ENCODE measurements at places on chromosomes 7 and 10.
A peak's percentile ranks its signal among the peaks of the same experiment; 100 is the strongest.

DNA sequence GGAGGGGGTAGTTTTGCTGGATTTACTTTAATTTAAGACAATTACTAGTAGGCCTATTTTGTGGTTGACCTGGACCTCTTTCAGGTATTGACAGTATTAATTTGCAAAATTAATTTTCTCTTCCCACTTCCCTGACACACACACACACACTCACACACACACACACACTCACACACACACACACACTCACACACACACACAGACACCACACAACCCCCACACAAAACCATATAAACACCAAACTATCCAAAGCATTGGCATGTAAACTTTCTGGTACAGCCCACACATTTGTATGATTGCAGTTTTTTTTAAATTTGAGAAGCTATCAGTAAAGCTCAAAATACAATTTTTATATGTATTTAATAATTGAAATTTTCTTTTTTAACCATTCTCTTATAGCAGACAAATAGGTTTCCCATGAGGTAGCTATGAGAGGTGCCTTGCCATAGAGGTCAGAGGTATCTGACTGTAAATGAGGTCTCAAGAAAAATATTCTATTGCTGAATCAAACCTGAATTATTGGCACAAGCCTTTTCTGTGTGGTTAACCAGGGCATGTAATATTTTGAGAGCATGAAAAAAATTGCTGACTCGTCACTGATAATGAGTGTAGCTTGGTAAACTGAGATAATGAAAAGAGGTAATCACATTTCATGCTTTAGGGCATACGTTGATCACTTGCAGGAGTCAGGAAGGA is 306.5 kb downstream of the GATA3 start:
- DNase-seq, result no peak

DNA sequence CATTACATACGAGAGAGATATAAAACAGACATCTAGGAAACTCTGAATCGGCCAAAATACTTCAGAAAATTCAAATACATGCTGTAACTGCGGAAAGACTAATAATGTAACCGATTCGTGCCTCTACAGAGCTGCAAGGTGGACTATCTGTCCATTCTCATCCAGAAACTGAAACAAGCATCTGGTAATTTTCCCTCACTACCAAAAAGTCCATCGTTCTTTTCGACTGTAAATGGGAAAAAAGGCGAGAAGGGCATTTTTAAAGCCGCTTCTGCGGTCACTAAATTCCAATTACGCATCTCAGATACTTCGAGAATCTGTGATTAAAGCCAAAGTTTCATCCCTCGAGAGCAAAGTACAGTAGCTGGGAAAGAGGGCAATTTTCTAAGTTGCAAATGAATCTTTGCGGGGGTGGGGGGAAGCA is 1.3 kb downstream of the OGA start:
- DNase-seq, result no peak

- no peak for DNase-seq
Measured at GRCh38 chr7:51187941-51188340, 128.7 kb downstream of the COBL start.

DNA sequence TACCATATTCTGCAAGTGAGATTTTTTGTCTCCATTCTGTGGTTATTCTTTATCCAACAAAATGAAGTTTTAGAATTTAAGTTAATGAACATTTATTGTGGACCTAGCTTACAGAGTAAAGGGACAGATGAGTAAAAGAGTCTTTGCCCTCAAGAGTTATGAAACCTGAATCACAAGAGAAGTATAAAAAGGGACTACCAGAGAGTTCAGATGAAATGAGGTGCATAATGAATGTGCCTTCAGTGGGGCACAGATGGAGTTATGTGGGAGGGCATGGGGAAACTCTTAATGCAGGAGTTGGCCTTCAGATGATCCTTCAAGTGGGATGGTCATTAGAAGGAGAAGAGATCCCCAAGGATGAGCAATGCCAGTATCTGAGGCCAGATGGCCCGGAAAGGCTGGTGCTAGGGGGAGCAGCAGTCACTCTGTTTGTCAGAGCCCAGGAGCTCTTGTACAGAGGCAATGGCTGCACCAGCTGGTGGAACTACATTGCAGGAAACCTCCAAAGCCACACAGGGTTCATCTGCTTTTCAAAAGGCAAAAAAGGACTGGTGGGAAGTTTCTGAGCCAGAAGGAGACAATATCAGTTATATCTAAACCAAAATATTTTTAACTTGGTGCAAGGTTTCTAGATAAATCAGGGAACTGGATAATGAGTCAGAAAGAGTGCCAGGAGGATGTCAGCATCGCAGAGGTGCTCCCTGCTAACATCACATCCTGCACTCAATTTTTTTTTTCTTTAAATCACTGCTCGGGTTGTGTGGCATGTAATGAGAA is 162.0 kb downstream of the KLF6 start:
- DNase-seq, result no peak

- DNase-seq, result peak; percentile 30
Measured at GRCh38 chr7:17939211-17939605, 1.1 kb downstream of the SNX13 start.

- DNase-seq, result no peak
Measured at GRCh38 chr10:79026341-79026761, 42.4 kb upstream of the ZMIZ1 start.

DNA sequence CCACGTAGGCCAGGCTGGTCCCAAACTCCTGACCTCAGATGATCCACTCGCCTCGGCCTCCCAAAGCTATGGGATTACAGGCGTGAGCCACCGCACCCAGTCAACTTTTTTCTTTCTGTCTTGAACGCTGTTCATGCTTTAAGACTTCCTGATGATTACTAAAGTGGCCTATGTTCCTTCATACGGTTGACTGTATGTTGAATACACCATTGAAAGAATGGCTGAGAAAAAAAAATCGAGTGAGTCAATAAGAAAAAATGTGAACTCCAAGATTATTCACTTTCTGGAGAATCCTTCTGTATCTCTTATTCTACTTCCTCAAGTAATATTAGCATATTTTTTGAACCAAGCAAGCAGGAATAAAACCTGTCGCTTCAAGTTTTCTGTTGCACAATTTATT is 955.0 kb downstream of the GATA3 start:
- no peak for DNase-seq

- DNase-seq, result peak; percentile 37
Measured at GRCh38 chr7:93053949-93054943, 63.5 kb downstream of the SAMD9 start.

- no peak for DNase-seq
Measured at GRCh38 chr7:48274662-48275061, 103.4 kb downstream of the ABCA13 start.

DNA sequence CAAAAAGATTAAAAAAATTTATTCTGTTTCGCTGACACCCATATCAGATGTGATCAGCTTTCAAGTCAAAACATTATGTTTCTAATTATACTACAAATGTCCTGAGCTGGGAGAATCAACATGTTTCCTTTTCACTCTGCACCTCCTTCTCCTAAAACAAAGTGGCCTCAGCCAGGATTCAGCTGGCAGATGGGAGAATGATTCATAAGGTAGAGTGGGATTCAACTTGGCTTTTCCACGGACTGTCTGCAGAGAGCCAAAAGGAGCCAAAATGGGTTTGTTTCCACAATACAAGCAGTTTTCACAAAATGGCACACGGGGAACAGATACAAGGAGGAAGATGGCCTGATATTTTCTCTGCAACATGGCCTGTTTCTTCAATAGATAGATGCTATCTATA is 376.5 kb upstream of the PRKCQ start:
- no peak for DNase-seq

DNA sequence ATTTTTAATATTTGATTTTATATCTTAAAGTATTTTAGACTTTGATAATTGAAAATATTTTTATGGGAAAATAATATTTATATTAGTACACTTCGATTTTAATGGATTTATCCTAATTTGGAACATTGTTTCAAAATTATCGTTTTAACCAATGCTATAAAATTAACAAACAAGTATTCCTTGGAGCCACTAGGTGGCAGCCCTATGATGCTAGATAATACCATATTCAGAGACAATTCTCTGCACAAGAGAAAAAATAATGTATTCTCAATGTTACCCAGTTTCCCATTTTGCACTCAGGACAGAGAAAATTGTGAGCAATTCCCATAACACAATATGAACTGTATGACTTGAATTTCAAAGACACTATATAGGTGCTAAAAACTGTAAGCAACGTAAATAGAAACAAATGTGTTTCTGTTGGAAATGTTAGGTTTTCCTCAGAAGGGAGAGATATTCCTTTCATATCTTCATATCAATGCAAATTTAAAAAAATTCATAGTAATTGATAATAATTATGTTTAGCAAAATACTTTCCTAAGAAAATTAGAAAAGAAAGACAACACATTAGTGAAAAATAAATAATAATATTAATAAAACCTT is 237.8 kb downstream of the SEMA3E start:
- peak; percentile 49 for DNase-seq

- DNase-seq, result no peak
Measured at GRCh38 chr10:44343843-44344242, 41.1 kb downstream of the CXCL12 start.

DNA sequence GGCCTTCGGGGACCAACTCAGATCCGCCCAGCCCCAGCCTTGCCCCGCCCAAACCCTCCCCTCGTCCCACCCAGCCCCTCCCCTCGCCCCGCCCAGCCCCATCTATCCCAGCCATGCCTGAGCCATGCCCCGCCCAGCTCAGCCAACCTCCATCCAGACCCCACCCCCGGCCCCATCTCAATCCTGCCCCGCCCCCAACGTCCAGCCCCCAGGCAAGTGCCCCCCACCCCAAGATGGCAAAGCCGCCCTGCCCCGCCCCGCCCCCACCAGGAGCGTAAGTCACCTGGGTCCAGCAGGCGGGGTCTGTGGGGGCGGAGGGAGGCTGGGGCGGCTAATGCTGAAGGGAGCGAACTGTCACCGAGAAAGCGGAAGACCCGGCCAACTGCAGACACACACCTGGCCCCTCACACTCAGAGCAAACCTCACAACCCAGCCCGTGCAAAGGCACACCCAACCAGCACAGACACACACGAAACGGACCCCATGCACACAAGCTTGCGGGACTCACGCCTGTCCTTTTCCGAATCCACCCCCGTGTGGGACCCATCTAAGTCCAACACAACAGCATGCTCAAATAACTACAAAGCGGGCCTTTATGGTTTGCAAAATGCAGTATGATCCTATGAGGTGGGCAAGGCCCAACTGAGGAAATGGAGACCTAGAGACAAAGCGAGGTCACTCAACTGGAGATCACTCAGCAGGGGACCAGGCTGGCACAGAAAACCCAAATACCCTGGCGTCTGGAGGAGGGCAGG is 11.5 kb upstream of the OGA start:
- DNase-seq, result peak; percentile 58

GRCh38 chr7:103148131-103148993 is 537 bp downstream of the NAPEPLD start:
- peak; percentile 37 for DNase-seq

DNA sequence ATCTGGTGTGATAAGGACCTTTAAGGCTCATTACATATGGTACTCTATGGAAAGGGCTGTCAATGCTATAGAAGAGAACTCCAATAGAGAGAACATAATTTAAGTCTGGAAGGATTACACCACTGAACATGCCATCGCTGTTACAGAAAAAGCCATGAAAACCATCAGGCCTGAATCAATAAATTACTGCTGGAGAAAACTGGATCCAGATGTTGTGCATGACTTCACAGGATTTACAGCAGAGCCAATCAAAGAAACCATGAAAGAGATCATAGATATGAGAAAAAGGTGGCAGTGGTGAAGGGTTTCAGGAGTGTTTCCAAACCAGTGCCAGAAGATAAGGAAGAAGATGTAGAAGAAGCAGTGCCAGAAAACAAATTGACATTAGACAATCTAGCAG is 18.9 kb upstream of the GPR22 start:
- DNase-seq, result no peak

- DNase-seq, result no peak
Measured at GRCh38 chr7:3338161-3338560, 37.1 kb downstream of the SDK1 start.

GRCh38 chr7:159147687-159148086 is 3.0 kb upstream of the VIPR2 start:
- no peak for DNase-seq

DNA sequence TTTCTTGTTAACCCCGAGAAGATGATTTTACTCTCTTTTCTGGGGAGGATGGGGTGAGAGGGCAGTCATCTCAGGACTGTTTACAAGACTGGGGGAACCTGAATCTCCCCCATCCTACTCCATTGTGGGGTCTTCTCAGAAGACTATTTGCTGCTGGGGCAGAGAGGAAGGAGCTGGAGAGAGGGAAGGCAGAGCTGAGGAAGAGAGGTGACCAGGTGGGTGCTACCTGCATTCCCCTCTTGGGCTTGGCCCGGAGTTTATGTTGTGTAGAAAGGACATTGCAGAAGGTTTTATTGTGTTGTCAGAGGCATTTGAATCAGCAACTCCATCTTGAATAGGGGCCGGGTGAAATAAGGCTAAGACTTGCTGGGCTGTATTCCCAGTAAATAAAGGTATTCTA is 247.1 kb upstream of the GALNT17 start:
- DNase-seq, result no peak

- no peak for DNase-seq
Measured at GRCh38 chr7:114418117-114418516, 3.5 kb downstream of the FOXP2 start.

GRCh38 chr10:96548589-96548988 is 34.9 kb upstream of the TLL2 start:
- DNase-seq, result no peak

GRCh38 chr10:124476043-124476725 is 14.6 kb downstream of the LHPP start:
- no peak for DNase-seq

DNA sequence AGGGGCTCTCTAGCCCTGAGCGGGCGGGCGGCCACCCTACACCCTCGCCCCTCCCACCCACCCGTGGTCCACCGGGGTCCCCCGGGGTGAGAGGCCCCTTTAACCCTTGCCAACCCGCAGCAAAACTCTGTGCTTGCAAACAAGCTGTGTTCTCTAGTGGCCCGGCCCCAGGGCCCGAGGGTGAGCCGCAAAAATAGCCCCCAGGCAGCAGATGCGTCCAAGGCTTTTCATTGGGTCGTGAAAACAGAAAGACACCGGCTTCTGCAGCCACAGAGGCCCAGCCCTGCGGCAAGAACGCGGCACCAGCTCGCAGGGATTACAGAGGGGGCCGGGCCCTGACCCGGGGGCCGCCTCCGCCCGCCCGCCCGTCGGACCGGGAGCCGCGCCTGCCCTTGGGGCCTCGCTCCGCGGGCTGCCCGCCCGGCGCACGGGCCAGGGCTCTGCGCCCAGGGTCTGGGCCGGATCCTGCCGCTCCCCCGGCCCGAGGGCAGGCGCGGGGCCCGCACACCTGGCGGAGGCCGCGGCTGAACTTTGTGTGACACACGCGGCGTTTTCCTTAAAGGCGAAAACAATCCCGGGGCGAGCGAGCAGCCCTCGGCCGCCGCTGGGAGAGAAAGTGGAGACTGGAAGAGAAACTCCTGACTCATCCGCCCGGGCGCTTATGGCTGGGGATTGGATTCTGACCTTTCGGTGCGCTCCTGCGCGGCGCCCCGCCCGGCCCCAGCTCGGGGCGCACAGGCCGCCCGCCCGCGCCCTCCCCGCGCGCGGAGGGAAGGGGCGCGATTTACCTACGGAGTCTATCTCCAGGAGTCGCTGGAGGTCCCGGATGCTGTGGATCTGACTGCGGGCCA is 2.8 kb downstream of the PDGFA start:
- DNase-seq, result no peak

- no peak for DNase-seq
Measured at GRCh38 chr7:32582036-32582435, 86.7 kb downstream of the AVL9 start.

- no peak for DNase-seq
Measured at GRCh38 chr7:133165001-133165400, 83.1 kb upstream of the CHCHD3 start.

All from hematopoietic multipotent progenitor cell treated with erythropoietin and hydrocortisone succinate and interleukin-3 and kit ligand, for 8 days (in vitro differentiated cells).